ENCODE measurements at places on chromosomes 16 and 17.

DNA sequence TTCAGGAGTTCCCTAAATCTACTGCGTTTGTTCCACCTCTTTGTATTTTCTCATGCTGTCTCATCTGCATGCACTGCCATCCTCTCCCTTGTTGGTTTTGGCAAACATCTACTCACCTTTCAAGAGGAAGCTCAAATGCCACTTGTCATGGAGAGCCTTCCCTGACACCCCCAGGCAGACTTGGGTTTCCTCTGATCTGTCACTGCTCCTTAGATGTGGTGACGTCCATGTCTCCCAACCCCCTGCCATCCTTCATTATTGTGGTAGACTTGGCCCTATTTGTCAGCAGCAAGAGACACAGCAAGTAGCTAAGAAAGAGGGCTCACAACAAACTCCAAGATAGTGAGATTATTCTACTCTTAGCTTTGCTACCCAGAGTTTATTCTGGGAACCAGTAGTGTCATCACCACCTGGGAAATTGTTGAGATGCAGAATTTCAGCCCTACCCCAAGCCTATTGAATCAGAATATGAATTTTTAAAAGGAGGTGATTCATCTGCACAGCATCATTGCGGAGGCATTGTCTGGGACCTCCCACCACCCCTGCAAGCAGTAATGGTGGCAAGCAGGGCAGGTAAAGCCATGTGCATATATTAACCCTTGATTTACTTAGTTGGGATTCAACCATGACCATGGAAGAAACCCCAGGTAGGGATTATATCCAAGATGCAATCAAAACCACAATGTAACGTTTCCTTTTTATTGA lies 248.9 kb downstream of the SHISA9 start:
- H3K4me1 ChIP-seq, result no peaks in the 10 kb centered on the region
- no peak overlapping the region for H3K27ac ChIP-seq
- no peaks in the 10 kb centered on the region for H3K27me3 ChIP-seq
- no peaks in the 10 kb centered on the region for H3K36me3 ChIP-seq
- H3K4me3 ChIP-seq, result no peak overlapping the region

DNA sequence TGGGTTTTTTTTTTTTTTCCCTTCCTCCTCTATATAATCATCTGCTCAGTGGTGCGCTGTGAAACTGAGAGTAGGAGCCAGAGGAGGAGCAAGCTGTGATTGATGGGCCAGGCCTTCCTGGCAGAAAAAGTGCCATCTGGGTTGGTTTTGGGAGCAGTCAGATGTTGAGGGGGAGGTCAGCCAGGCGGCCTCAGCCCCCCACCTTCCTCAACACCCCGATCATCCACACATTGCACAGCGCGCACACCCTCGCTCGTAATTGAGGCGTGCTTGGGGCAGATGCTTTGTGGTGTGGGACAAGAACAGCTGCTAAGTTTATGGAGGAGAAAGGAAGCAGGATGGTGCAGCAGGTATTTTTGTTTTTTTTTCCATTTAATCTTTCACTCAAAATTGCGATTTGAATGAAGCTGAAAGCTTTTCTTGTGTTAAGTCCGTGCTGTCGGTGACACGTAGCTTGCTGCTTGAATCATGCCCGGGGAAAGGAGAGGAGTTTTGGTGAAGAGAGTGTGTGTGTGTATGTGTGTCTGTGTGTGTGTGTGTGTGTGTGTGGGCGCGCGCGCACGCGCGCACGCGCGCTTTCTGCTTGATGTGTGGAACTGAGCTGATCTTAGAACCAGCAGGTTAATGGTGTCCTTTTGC lies 177.4 kb downstream of the RBFOX1 start:
- H3K27ac ChIP-seq, result no peak overlapping the region
- DNase-seq, result no peak
- no peaks in the 10 kb centered on the region for H3K27me3 ChIP-seq

GRCh38 chr16:57538235-57538721 lies 1.9 kb upstream of the CCDC102A start:
- H3K4me3 ChIP-seq, result no peak overlapping the region
- H3K4me1 ChIP-seq, result peaks cover 15% of the 10 kb centered on the region
- DNase-seq, result no peak
- H3K27ac ChIP-seq, result no peak overlapping the region

DNA sequence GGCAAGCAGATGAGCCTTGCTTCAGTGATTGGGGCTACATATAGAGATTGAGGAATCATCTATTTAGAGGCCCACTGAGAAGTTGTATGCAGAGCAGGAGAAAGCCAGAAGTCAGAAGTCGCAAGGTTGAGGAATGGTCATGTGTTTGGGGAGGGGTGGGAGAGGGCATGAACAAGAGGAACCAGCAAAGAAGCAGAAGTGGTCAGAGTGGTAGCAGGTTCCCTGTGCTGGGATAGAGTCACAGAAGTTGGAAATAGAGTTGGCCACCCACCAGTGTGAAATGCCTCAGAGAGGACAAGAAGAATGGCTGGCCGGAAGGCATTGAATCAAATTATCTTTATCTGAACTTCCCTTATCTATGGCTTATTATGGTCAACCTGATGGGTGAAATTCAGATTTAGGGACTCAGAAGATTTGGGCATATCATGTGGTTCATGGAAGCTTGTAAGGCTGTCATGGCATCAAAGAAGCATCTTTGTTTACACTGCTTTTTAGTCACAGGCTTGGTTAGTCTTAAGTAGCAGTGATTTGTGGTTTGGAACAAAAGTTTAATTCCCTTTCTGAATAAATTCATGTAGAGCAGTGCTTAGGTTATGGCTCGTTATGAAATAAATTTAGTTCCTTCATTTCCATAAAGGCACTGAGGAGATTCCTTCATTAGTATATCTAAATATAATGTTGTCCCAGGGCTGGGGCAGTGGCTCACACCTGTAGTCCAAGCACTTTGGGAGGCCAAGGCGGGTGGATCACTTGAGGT lies 19.7 kb downstream of the MAP3K3 start:
- H3K27me3 ChIP-seq, result no peaks in the 10 kb centered on the region
- H3K4me3 ChIP-seq, result no peak overlapping the region
- no peak for DNase-seq
- H3K4me1 ChIP-seq, result no peaks in the 10 kb centered on the region
- H3K36me3 ChIP-seq, result peaks cover 52% of the 10 kb centered on the region

DNA sequence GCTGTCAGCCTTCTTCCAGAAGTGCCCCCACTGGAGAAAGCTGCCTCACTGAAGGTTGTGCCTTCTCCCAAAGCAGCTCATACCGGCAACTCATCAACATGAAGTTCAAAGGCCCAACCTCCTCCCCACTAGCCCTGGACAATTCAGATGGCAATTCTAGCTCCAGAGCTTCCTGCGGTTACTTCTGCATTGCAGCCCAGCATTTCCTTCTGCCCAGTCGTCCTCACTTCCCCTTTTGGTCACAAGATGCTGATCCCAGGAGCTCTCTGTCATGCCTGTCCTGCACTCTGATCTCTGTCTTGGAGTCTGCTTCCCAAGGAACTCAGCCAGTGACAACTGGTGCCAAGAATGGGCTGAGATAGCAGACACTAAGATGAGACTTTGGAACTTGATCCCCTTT lies 178.2 kb upstream of the SOX9 start:
- H3K4me1 ChIP-seq, result no peaks in the 10 kb centered on the region
- no peak for DNase-seq
- no peak overlapping the region for H3K4me3 ChIP-seq

- H3K36me3 ChIP-seq, result no peaks in the 10 kb centered on the region
- H3K4me3 ChIP-seq, result no peak overlapping the region
- no peaks in the 10 kb centered on the region for H3K27me3 ChIP-seq
- no peaks in the 10 kb centered on the region for H3K4me1 ChIP-seq
Measured at GRCh38 chr16:17252064-17252463, 218.7 kb downstream of the XYLT1 start.

GRCh38 chr17:72446525-72447250 lies 325.9 kb downstream of the SOX9 start:
- H3K27me3 ChIP-seq, result no peaks in the 10 kb centered on the region
- H3K27ac ChIP-seq, result no peak overlapping the region
- no peaks in the 10 kb centered on the region for H3K36me3 ChIP-seq
- DNase-seq, result no peak
- no peaks in the 10 kb centered on the region for H3K4me1 ChIP-seq

DNA sequence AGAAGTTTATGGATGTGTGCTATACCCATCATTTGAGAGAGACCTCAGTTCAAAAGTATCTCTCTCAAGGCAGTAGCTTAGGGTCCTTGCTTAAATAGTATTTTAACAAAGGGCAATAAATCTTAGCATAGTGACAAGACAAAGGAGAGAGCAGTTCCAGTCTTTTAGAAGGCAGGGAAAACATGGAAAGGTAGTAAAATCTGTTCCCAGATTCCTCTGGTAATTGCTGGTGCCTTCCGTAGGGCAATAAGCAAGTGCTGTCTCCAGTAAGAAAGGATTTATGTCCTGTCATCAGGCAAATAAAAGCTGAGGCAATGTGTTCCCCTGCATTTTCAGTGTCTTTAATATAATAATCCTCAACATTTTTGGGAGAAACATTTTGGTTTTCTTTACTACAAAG lies 149.0 kb upstream of the MPHOSPH6 start:
- H3K4me3 ChIP-seq, result no peak overlapping the region
- no peaks in the 10 kb centered on the region for H3K36me3 ChIP-seq
- H3K4me1 ChIP-seq, result no peaks in the 10 kb centered on the region

DNA sequence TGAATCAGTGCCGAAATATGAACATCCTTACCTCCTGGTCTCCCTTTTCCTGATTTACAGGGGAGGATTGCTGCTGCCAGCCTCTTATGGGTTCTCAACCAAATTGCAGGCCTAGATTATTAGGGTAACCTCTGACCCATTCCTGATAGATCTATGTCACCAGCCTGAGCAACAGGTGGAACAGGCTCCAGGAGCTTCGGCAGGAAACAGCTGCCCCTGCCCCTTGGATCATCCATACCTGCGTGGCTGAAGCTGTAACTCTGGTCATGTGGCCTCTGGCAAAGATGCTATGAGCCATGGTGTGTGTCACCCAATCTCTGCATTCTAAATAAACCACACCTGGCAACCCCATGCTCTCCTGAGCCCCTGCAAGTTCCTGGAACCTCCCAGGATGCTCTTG lies 18.4 kb upstream of the RBBP6 start:
- no peaks in the 10 kb centered on the region for H3K4me1 ChIP-seq
- no peak for DNase-seq
- H3K27me3 ChIP-seq, result no peaks in the 10 kb centered on the region
- no peak overlapping the region for H3K4me3 ChIP-seq

- no peak overlapping the region for H3K4me3 ChIP-seq
- H3K36me3 ChIP-seq, result no peaks in the 10 kb centered on the region
- H3K27ac ChIP-seq, result no peak overlapping the region
- no peaks in the 10 kb centered on the region for H3K27me3 ChIP-seq
- no peaks in the 10 kb centered on the region for H3K4me1 ChIP-seq
Measured at GRCh38 chr16:13606804-13607203, 313.1 kb upstream of the ERCC4 start.

- H3K27ac ChIP-seq, result no peak overlapping the region
- peaks cover 100% of the 10 kb centered on the region for H3K36me3 ChIP-seq
Measured at GRCh38 chr16:3770530-3770929, 53.2 kb upstream of the TRAP1 start.

- no peak for DNase-seq
- H3K27me3 ChIP-seq, result no peaks in the 10 kb centered on the region
- no peak overlapping the region for H3K27ac ChIP-seq
- H3K4me3 ChIP-seq, result no peak overlapping the region
Measured at GRCh38 chr16:4135537-4135936, 19.3 kb upstream of the ADCY9 start.

DNA sequence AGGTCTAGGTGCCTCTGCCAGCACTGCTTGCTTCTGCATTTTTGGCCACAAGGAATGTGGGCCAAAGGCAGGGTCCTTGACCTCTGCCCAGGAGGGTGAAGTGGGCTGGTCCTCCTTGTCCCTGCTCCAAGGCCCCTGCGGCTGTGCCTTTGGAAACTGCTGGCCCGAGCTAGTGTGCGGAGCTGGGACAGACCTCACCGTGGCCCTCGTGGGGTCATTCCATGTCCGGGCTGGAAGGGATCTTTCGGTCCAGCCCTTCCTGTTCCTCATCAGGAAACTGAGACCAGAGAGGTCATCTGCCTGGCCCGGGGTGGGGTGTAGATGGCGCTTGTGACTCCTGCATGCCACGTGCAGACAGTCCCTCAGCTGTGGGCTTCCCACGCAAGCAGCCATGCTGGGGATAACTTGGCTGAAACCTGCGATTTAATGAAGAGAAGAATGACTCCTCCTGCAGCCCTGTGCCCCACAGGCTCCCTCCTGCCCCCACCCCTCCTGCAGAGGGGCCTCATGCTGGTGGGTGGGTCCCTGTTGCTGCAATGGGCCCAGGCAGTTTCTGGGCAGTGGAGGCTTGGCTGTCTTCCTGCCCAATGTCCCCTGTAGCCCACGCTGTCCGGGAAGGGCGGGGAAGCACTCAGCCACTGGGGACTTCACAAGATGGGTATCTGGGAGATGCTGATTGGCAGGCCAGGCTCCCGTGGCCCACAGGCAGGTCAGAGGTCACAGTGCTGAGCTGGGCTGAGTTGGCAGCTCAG lies 245.2 kb downstream of the SEC14L1 start:
- H3K27ac ChIP-seq, result peak overlapping the region; percentile 42
- peaks cover 4% of the 10 kb centered on the region for H3K36me3 ChIP-seq
- peaks cover 78% of the 10 kb centered on the region for H3K4me1 ChIP-seq
- DNase-seq, result no peak
- H3K27me3 ChIP-seq, result no peaks in the 10 kb centered on the region

All from neuronal stem cell (in vitro differentiated cells).